ENCODE measurements at places on chromosomes 3 and 15.

DNA sequence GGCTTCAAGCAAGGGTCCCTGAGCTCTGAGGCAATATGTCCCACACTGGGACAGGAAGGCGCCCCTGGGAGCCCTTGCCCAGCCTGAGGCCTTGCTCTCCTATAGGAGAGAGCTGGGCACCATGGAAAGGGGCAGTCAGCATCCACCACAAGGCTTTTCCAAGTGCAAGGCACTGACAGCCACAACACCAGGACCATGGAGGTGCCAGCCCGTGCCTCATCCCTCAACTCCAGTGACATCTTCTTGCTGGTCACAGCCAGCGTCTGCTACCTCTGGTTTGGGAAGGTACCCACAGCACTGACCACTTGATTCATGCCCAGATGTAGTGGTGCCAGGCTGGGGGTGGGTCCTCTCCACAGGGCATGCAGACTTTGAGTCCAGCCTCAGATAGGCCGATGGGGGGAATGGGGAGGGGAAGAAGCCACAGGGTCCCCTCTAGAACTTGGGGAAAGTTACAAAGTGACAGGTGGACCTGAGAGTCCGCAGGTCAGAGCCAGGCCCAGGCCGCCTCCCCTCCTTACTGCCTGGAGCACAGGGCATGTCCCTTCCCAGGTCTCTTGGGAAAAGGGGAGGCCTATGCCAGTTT is 11.8 kb downstream of the VILL start:
- DNase-seq = no peak

- no peak for DNase-seq
Observed at GRCh38 chr15:63124506-63124905, 2.8 kb downstream of the LACTB start.

GRCh38 chr3:64809086-64809485 is 121.3 kb upstream of the ADAMTS9 start:
- no peak for DNase-seq

DNA sequence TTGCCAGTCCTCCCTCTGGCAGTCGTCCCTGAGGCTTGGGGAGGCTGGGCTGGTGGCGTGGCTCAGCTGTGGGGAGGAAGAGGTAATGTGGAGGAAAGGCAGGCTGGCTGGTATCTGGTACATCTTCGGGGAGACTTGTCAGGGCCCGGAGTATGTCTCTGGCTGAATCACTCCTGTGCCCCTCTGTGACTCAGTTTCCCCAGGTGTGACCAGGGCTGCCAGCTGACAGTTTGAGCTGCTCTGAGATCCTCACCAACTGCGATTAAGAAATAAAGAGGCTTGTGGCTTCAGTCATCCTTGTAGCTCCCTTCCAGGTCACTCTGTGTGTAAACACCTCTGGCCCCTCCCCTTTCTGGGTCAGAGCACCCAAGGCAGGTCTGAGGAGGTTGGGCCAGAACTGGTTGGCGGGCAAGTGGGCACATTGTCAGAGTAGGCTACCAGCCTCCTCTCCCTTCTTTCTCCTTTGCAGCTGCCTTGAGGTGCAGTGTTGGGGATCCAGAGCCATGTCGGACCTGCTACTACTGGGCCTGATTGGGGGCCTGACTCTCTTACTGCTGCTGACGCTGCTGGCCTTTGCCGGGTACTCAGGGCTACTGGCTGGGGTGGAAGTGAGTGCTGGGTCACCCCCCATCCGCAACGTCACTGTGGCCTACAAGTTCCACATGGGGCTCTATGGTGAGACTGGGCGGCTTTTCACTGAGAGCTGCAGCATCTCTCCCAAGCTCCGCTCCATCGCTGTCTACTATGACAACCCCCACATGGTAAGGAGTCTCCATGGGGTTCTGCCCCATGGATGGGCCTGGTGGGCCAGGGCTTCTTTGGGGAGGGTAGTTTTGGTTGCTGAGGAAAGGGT is 3.0 kb downstream of the TEX264 start:
- DNase-seq = no peak

GRCh38 chr3:184784731-184785500 is 27.1 kb upstream of the VPS8 start:
- no peak for DNase-seq

DNA sequence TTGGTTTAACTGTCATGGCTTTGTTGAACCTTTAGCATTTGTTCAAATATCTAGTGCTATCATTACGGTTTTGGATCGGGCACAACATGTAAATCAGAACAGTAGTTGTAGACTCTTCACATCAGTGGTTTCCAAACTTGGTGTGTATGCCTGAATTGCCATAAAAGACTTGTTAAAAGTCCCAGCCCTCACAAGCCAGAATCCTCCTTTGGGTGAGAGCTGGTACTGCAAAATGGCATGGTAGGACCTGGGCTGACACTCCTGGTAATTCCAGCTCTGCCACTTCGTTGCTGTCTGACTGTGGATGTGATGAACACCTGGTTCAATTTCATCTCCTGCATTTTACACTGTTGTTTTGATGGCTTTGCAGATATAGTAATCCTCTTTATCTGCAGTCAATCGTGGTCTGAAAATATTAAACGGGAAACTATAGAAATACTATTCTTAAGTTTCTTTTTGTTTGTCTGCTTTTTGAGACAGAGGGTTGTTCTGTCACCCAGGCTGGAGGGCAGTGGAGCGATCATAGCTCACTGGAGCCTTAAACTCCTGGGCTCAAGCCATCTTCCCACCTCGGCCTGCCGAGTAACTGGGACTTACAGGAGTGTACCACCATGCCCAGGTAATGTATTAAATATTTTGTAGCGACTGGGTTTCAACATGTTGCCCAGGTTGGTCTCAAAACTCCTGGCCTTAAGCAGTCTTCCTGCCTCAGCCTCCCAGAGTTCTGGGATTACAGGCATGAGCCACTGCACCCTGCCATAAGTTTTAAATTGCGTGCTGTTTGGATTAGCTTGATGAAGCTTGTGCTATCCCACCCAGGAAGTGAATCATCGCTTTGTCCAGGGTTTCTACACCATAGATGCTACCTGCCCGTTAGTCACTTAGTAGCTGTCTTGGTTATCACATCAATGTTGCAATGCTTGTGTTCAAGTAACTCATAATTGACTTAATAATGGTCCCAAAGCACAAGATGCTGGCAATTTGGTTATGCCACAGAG is 61.6 kb downstream of the RAB7A start:
- no peak for DNase-seq

DNA sequence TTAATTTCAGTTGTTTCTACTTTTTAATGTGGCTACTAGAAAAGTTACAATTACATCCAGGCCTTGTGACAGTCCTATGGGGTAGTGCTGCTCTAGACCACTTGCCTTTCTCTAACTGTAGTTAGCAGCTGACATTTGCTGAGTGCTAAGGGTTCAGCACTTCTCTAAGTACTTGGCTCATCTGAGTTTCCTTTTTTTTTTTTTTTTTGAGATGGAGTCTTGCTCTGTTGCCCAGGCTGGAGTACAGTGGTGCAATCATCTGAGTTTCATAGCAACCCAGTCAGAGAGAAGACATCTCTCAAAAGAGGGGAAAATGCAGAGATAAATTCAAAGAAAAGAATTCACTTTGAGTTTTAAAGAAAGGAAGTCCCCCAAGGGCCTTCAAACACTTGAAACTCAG is 130.8 kb downstream of the MYLK start:
- no peak for DNase-seq

GRCh38 chr3:143847787-143848631 is at the start of gene SLC9A9:
Gene SLC9A9 (minus strand): TSS chr3:143848468. CDS start chr3:143848322, 146 bp downstream.
- DNase-seq = peak; percentile 11

DNA sequence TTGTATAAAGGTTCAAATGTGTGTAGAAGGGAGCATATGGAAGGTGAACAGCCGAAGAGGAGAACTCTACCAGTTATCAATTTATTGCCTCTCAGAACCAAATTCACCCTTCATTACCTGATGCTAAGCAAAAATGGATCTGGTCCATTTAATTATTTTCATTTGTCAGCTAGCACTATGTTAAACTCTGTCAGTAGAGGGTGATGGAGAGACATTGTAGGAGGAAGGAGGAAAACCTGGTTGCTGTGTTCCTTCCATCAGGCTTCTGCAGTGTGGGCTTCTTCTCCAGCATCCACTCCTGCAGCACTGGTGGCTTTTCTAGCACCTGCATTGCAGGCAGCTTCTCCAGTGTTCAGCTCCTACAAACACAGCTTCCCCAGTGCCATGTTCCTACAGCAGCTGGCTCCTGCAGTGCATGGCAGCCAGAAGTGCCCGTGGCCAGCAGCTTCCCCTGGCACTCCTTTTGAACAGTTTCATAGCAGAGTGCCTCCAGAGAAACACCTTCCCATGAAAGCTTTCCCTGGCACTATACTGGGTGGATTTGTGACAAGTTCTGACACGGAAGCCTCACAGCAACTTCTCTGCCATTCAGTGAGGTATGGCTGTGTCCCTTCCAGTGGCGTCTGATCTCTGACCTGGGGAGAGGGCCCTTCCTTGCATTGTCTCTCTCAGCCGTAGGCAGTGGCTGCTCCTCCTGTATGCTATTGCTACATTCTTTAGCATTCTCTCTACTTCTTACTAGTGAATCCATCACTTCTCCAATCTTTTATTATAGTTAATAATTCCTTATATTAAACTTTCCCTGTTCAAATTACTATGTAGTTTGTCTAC is 14.6 kb upstream of the IL17RD start:
- no peak for DNase-seq

- DNase-seq = no peak
Observed at GRCh38 chr3:149553781-149554451, 79.4 kb downstream of the TM4SF4 start.

DNA sequence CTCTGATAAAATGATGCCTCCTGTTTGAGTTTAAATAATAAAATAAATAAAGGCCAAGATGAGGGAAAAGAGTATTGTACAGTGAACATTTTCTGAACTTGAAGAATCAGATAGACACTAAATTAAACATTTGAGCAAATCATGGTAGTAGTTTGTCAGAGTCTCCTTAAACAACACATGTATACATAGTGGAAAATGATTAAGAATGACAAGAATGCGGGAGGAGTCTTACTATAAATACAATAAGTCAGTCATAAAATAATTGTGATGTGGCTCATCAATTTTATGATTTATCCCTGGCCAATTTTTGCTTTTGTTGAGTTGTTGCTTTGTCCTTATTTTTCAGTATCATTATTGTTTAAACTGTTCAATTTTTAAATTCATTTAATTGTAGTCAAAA is 158.0 kb upstream of the TMC3 start:
- DNase-seq = no peak

DNA sequence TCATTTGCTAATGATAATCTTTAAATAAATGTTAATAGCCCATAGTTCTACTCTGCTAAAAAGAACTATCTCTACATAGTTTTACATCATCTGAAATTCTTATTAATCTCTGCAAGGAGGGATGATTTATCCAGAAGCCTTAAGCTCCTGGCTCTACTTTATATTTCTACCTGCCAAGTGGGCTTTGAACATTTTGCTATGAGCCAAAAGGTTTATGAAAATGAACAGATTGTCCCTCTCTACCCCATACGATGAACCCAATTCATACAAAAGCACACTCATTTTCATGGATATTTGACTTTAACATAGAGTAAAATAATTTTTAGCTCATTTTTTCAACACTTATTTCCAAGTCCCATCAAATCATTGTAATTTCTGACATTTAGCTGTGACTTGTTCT is 611.0 kb downstream of the NSUN3 start:
- no peak for DNase-seq

DNA sequence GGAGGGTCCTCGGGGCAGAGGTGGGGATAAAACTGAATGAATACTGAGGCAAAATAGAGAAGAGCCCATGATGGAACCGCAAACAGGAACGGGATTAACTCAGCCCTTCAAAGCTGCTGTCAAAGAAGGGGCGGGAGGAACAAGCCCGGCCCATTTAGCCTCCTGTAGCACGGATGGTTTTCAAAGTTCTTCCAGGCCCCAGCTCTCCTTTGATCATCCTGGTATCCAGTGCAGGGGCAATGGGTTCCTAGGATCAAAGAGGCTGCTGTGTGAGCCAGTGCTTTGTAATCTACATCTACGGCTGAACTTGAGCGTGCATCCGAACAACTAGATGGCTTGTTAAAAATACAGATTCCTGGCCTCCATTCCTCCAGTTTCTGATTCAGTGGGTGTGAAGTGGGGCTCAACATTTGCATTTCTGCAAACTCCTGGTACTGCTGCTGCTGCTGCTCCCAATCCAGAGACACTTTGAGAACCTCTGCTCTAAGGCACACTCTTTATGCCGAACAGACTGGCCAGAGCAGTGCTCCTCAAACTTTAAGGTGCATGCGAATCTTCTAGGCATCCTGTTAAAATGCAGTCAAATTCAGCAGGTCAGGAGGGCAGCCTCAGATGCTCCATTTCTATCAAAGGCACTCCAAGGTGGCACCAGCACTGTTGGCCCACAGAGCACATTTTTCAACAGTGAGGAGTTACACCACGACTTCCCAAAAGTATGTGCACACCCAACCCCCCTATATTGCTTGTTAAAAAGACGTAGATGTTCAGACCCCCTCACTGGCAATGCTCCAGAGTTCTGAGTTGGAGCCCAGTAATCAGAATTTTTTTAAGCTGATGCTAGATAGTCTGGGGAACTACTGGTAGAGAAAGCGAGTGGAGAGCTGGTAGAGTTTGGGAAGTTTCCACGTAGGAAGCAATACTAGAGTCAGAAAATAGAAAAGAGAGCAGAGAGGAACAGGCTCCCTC is 5.6 kb downstream of the GALNT15 start:
- DNase-seq = no peak

GRCh38 chr3:58722561-58722960 is 56.0 kb upstream of the FAM3D start:
- DNase-seq = no peak

- DNase-seq = no peak
Observed at GRCh38 chr15:100714749-100715342, 112.5 kb downstream of the ASB7 start.

DNA sequence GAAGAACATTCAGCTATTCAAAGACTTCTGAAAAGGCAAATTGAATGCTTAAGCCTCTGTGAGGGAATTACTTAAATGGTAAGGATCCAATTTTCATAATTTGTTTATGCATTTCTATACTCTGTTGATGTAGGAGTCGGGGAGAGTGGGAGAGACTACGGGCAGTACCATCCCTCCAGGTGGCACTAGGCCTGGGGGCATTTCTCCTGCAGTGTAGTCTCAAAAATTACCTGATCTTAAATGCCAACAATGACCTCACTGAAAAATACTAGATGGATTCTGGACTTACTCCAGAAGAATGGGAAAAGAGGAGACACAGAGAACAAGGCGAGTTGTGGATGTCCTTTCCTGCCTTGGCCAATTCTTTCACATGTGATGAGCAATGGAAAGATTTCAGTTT is 77.8 kb upstream of the PLXND1 start:
- DNase-seq = no peak

DNA sequence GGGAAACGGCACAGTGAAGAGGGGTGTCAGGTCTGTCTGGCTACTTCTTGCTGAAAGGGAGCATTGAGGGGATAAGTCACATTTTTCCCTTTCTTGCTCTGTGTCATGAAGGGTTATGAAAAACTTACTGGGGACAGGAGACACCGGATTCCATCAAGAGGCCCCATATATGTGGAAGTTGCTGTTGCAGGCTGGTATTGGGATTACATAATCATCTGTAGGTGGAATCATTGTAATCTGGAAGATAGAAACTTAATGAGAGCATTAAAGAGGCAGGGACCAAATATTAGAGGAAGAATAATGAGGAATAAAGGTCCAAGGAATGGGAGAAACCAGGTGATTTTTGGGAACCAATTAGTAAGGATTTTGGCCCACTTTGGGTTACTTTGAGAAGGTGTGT is 4.2 kb upstream of the TCAIM start:
- DNase-seq = no peak

GRCh38 chr3:86950717-86951116 is 40.2 kb downstream of the VGLL3 start:
- no peak for DNase-seq

All from activated CD4-positive, alpha-beta T cell treated with anti-CD3 and anti-CD28 coated beads, Interleukin-2, amount 50 U/mL, for 1 hour (primary cell).